ENCODE measurements at places on chromosomes 13 and 19.
A peak's percentile ranks its signal among the peaks of the same experiment; 100 is the strongest.

DNA sequence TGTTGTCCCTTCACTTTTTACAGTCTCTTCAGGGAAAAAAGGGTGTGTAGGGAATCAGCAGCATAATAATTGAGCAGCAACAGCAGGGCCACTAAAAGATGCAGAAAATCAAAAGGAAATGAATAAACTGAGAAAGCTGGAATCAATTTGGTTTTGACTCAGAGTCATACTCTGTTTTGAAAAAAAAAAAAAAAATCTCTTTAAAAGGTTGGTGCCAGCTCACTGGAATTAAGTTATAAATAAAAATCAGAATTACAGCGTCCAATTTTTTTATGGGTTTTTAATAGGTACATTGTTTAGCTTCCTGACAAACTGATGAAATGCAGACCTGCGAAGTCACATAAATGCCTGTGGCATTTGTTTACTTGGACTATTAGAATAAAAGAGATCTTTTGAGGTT is 231.9 kb downstream of the COG6 start:
- no peak for DNase-seq

GRCh38 chr13:51325837-51326236 is 13.7 kb upstream of the SERPINE3 start:
- no peak for DNase-seq

DNA sequence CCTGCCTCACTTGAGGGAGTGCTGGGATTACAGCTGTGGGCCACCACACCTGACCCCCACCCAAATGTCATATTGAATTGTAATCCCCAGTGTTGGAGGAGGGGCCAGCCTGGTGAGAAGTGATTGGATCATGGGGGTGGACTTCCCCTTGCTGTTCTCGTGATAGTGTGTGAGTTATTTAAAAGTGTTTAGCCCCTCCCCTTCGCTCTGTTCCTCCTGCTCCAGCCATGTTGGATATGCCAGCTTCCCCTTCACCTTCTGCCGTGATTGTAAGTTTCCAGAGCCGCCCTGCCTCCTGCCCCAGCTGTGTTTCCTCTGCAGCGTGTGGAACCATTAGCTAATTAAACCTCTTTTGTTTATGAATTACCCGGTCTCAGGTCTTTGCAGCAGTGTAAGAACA is 13.7 kb downstream of the CHAMP1 start:
- DNase-seq: no peak

DNA sequence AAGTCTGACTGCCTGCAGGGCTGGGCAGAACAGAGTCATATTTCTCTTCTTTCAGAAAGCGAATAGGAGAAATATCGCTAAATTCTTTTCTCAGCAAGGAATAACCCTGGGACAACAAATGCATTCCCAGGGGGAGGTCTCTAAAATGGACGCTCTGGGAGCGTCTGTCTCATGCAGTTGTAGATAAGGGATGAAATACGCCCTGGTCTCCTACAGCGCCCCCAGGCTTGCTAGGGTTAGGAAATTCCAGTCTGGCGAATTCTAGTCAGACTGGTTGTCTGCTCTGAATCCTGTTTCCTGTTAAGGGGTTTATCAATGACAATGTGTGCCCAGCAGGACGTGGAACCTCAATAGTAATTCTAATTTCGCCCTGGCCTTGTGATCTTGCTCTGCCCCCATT is 1214.1 kb downstream of the DIAPH3 start:
- DNase-seq: no peak

DNA sequence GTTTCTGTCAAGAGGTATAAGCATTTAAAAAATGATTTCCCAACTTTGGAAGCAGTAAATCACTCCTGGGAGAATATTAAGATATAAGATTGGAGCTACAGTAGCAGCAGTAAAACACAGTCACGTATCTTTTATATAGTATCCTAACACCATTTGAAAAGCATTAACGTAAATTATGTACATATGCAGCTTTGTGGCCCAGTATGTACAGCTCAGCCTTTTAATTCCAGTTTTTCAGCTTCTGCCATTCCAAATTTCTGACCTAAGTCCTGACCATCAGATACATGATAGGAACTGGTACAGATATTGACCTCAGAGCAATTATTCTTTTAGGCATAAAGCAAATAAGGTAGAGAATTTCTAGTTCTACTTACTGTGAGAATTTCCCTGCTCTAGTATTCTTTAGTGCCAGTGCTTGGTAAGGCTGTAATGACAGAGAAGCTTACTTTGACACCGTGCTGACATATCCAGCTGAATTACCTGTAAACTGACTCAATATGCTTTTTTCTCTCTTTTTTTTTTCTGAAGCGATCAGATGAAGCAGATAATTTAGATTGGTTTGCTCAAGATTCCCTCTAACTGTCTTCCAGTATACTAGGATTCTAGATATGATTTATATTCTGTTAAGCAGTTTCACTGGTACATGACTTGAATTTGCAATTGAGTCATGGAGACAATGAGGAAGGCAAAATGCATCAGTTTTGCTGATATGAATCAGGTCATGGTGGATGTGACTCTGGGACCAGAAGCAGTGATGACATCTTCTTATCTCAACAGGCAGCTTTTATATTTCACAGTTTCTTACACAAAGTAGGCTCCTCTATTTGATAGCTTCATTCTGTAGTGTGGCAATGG is 703.6 kb downstream of the SLITRK6 start:
- DNase-seq: no peak

GRCh38 chr19:5974721-5975387 is 3.1 kb downstream of the RANBP3 start:
- peak; percentile 52 for DNase-seq

- DNase-seq: no peak
Measured at GRCh38 chr19:48826606-48827020, 9.7 kb downstream of the HSD17B14 start.

GRCh38 chr13:27053902-27054595 is 117.6 kb downstream of the USP12 start:
- DNase-seq: no peak

GRCh38 chr13:35512271-35512920 is 35.9 kb upstream of the MAB21L1 start:
- DNase-seq: no peak

GRCh38 chr19:31386806-31387205 is 37.6 kb upstream of the TSHZ3 start:
- no peak for DNase-seq

DNA sequence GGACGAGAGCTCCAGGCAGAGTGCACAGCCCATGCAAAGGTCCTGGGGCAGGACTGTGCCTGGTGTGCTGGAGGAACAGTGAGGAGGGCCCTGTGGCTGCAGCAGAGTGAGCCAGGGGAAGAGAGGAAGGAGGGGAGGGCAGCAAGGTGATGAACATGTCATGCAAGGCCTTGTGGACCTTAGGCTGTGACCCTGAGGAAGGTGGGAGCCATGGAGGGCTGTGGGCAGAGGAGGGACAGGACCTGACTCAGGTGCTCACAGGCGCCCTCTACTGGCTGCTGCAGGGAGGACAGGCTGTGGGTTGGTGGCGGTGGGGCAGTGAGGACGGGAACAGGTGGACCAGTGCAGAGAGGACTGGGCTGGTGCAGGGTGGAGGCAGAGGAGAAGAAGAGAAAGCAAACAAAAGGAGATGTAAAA is 170.3 kb downstream of the PTPRS start:
- no peak for DNase-seq

- DNase-seq: no peak
Measured at GRCh38 chr19:13103581-13104359, 1.1 kb upstream of the LYL1 start.

DNA sequence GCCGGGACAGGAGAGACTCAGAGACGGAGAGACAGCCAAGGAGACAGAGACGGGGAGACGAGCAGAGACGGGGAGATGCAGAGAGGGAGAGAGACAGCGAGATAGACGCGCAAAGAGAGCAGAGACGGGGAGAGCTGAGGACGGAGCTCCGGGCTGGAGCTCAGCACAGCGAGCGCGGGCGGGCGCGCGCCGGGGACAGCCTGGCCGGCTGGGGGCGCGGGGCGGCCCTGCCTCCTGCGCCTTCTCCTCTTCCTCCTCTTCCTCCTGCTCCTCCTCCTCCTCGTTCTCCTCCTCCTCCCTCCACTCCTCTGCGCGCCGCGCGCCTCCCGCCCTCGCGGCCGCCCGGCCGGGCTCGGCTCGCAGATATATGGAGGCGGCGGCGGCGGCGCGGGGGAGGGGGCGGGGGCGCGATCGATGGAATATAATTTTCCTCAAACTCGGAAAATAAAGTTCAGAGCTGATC is at the start of gene ERFL:
Gene ERFL (minus strand): TSS at position 229 of the 463 bp plus-strand sequence. CDS start 15,530 bp downstream, outside the sequence.
- DNase-seq: no peak

DNA sequence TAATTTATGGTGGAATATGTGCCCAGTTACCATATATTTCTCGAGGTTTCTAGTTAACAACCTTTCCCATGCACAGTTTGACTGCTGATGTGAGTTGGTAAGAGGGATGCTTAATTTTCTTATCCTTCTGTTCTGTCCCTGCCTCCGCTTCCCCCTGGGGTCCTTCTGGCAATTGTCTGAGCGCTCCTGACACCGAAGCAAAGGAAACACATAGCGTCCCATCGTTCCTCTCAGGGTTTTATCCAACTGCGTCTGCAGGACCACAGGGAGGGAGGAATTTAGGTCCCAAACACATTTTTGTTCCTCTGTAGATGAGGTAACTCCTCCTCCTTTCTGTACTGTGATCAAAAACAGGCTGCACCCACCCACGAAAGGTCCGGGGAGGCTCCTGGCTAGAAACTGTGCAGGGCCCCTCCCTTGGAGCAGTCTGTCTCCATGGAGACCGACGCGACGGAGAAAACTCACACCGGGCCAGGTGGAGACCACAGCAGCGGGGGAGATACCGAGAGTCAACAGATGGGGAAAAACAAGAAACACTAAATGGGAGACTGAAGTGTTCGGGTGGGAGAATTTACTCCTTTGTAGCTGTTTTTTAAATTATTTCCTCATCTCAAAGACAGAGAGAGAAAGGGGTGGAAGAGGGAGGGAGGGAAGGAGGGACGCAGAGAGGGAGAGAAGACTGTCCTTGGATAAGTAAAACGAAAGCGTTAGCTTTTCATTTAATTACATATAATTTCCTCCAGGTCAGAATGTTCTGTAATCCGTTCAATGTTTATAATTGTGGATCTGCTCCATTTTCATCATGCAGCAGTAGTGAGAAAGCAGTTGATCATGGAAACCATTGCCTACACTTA is 191.8 kb upstream of the NBEA start:
- peak; percentile 74 for DNase-seq

Measured in kidney (tissue), 22 donors.